ENCODE measurements at places on chromosomes 4 and X.

DNA sequence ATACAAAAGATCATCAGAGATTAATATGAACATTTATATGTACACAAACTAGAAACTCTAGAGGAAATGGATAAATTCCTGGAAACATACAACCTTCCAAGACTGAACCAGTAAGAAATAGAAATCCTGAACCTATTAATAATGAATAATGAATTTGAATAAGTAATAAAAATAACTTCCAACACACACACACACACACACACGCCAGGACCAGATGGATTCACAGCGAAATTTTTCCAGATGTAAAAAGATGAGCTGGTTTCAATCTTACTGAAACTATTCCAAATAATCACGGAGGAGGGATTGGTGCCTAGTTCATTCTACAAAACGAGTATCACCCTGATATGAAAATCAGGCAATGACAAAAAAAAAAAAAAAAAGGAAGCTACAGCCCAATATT, 1095.0 kb downstream of the FAT4 start:
- no peak for DNase-seq

- DNase-seq: no peak
These were observed 2.7 kb upstream of the MGARP start for GRCh38 chr4:139282721-139283075.

- DNase-seq: no peak
These were observed 34.0 kb upstream of the TBC1D9 start for GRCh38 chr4:140790171-140790570.

DNA sequence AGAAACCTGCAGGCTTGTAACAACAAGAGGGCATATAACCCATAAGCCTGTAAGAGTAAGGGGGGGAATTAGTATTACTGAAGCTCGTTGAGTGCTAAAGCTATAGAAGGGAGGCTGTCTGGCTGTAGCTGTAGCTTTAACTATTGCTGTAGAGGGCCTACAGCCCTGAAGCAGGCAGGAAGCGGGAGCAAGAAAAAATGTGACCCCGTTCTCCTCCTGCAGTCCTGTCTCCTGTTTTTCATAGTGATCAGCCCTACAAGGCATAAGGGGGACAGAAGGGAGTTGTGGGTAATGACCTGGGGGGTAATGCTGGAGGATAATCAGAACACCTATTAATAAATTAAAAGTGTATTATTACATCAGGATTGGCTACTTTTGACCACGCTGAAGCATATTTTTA, 206.9 kb upstream of the MAB21L2 start:
- DNase-seq: no peak

DNA sequence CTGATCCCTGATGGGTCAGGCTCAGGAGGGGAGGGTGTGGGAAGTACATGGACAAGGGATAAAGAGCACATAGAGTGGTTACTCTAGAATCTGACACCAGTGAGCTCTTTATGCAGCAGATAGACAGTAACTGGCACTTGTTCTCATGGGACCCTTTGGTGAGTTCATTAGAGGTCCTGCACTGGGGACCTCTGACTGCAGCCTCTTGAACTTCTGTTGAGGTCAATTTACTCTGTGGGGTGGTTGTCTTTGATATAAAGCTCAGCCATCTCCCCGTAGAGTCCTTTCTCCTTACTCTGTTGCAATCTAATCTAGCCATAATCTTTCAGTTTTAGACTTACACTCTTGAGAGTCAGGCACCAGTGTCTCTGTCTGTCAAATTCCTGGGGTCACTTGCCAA, 222.4 kb downstream of the GPAT3 start:
- DNase-seq: no peak

DNA sequence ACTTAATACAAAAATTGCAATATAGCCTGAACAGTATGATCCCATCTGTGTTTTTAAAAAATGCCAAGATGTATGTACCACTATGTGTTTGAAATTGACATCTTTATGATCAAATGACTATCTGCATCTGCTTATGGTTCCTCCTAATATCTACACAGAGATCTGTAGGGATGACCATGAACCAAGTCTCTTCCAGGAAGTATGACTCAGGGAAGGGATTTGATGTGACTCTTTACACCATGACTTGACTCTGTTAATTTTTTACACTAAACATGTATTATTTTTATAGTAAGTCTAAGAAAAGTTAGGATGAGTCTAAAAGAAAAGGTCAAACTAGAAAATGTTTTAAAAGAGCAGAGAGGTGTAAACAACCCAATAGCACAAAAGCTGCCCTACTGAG, 164.0 kb downstream of the SH3KBP1 start:
- DNase-seq: no peak

- DNase-seq: no peak
These were observed 39.1 kb downstream of the CLOCK start for GRCh38 chr4:55507612-55508011.

GRCh38 chrX:84336646-84337045, 148.6 kb upstream of the RPS6KA6 start:
- DNase-seq: no peak

DNA sequence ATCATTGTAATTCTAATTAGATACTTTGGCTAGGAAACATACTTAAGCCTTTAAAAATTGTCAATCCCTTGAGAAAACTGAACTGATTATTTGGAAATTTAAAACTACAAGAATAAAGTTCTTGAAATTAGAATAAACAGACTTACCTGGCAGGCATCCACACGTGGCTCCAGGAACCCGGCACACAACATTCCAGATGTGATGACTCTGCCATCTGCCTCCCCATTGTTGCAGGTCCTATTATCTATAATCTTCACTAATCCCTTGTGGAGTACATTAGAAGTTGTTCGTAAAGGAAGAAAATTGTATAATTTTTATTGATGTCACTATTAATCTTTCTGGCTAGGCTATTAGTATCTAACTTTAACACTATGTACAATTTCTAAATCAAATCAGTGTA, 16.2 kb upstream of the GNRHR start:
- no peak for DNase-seq

DNA sequence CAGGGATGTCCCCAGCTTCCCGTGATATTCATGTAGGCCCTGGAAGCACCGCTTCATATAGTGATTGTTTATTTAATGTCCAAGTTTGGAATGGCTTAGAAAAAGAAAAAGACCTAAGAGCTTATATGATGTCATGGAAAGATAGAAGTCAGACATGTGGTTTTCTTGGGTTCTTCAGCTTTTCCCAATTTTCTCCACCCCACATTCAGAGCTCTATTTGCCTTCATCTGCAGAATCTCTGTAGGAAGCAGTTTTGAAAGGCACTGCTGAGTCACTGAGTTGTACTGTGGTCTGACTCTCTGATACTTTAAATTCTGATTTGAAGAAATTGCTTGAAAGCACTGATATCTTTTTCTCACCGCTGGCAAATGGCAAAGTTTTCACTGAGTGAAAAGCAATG, 120.6 kb upstream of the EDNRA start:
- DNase-seq: no peak

DNA sequence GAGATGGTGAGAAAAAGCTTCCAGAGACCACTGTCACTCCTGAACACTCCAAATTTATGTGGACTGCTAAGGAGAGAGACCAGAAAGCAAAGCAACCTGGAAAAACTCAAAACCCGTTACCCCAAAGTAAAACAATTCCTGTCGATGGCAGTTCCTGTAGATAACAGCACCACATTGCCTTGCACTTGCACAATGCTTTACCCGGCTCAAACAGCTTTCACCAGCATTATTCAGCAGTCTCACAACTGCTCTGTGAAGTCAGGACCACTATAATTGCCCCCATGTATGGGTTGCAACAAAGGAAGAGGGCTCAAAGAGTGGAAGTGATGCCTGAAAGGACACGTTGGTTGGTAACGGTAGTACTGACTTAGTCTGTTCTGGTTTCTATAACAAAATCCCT, 234.8 kb downstream of the BCOR start:
- DNase-seq: no peak

Measured in NCI-H1417 treated with DMSO at 0.1 percent for 48 hours (cell line).